Stimulated activated CD8-positive, alpha-beta memory T cell treated with anti-CD3 and anti-CD28 coated beads, Interleukin-4, amount 100 ng/mL, for 1 hour (primary cell): ENCODE measurements at places on chromosomes 6 and 20.

DNA sequence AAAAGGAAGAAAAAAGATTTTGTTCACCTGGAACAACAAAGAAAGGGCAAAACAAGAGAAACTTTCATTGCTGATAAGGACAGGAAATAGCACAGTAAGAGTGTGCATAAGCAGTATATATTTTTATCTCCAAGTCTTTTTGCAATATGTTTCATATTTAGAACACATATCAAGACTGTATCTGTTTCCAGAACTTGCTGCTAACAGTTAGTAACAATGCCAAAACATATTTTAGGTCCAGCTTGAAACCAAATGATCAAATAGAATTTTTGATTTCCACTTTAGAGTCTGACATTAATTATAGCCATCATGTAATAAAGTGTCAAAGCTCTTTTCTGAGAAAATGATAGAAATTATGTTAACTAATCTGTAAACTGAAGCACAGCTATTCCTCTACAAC lies 143.5 kb upstream of the SUPT3H start:
- DNase-seq, result no peak

GRCh38 chr20:19628570-19629134 lies 129.4 kb upstream of the RIN2 start:
- peak; percentile 2 for DNase-seq

DNA sequence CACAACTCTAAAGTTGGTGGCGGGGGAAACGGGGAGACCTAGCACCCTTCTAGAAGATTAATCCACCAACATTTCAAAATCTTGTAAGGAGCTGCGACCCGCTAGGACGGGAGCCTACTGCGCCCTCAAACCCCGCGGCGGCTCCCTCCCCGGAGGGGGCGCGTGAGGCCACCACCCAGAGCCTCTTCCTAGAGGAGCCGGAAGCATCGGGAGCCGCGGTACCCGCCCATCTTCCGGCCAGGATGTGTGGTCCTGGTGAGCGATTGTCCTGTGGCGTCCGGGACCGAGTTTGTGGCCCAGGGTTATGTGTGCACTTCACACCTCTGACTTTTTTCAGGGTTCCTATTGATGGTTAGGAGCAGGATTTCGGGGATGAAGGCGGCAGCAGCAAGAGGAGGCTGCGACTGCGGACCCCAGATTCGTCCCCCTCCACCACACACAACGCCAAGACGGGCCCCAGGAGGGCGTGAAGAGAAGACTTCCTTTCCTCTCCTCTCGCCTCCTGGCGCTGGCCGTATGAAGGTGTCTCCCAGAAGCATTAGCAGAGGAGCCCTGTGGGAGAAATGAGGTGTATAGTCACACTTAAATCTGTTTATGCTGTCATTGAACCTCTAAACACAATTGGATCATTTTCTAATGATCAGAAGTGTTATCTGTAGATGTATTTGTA lies 10.7 kb downstream of the ZNF165 start:
- DNase-seq, result no peak

DNA sequence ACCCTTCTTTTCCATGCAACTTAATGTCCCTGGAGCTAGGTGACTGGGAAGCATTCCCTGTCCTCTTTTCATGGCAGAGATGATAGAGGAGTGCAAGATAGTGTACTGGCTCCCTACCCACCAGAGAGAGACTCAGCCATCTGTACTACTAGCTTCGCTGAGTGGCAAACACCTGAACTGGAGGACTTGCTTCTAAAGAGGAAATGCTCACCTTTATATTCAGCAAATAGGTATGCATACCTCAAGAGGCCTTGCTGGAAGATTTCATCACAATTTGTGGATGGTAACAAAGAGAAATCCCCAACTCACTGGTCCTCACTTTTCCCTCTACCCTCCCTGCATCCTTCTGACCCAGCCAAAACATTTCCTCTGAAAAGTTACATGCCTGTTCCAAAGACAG lies 124.1 kb downstream of the FOXA2 start:
- DNase-seq, result no peak

DNA sequence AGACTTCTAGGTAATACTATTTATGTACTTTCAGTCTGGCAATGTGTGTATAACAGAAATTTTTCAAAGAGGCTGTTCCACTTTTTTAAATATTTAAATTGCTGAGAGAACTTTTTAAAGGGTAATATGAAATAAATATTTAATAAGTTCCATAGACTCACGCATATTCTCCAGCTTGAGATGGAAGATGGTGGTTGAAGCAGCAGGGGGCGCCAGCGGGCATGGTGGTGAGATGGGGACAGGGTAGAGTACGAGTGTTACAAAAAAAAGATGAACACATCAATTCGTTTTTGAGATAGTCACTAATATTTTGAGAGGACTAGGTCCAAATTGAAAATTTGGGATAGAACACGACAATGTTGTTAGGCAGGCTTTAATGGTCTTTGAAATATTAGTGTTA lies 68.4 kb downstream of the RSPO3 start:
- no peak for DNase-seq

GRCh38 chr6:166848979-166849748 lies 107.2 kb downstream of the RNASET2 start:
- DNase-seq, result no peak

- no peak for DNase-seq
Measured at GRCh38 chr6:168678077-168678476, 237.1 kb downstream of the SMOC2 start.

GRCh38 chr6:69901361-69901760 lies 35.0 kb downstream of the COL19A1 start:
- DNase-seq, result no peak

GRCh38 chr6:51644426-51644825 lies 443.0 kb downstream of the PKHD1 start:
- no peak for DNase-seq

GRCh38 chr6:72966628-72967280 lies 258.5 kb downstream of the KHDC1L start:
- DNase-seq, result no peak

- no peak for DNase-seq
Measured at GRCh38 chr6:126176282-126176681, 163.6 kb upstream of the CENPW start.

- no peak for DNase-seq
Measured at GRCh38 chr6:49649988-49650387, 13.3 kb upstream of the RHAG start.

DNA sequence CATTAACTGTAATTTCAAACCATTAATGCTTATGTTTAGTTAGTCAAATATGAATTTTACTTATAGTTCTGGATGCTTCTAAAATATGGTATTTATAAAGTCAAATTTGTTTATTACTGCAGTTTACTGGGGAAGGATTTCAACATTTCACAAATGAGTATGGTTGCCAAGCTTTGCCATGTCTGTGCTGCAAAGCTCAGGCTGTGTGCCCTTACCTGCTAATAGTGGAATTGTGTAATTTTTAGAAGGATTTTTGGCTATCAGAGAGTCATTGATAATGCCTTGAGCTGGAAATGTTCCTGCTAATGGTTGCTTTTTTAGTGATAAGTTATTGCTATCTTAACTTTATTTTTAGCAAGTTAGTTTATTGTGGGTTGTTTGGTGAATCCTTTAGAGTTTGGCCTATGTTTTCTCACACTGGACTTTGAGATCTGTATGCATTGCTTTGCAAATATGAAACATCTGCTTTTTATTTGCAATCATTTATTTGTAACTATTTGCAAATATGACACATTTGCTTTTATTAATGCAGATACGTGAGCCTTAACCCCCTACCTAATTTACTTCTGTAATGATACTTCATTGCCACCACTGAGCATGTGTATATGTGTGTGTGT lies 105.8 kb downstream of the CD109 start:
- no peak for DNase-seq

- no peak for DNase-seq
Measured at GRCh38 chr6:7991536-7991935, 72.7 kb downstream of the BLOC1S5 start.

GRCh38 chr20:41344938-41345728 lies 4.5 kb downstream of the LPIN3 start:
- DNase-seq, result no peak

DNA sequence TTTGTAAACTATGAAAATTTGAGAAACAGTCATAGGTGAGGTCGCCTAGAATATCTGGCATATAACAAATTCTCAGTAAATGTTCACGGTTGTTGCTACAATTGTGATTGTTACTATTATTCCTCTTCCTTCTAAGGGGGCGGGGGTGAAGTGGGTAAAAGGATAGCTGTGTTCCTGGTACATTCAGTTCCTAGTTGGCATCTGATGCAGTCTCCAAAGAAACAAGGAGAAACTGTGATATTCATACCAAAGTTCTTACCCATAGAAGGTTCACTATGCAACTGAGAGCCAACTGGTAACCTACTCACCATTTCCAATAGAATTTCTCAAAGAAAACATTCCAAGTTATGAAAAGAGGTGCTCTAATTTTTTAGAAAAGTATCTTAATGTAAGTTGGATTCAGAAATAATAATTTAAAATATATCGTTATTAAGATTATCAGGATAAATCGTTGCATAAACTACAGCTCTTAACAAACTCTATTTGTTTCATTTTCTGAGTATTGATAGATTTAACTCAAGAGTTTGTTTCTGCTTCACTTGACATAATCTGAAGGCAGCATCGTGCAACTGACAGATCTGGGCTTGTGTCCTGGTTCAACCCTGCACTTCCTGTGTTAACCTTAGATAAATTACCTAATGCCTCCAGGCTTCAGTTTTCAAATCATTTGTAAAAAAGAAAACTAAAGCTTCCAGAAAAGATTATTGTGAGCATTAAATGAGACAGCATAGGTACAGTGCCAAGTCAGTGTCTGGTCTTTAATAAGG lies 13.3 kb upstream of the MAP7 start:
- DNase-seq, result no peak

DNA sequence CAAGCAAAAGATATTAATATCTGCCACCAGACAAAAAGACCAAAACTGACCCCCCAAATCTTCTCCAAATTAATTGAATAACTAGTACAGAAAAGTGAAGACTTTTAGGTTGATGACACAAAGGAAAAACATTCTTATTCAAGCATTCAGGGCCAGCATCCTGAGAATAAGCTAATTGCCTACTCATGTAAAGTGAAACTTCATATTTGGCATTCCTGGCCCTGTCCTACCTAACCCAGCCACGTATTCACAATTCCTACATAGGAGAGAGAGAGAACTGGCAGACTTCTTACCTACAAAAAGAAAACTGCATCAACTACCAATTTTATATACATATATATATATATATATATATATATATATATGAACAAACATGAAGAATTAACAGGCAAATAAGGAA lies 4.9 kb upstream of the ASCC3 start:
- DNase-seq, result no peak

DNA sequence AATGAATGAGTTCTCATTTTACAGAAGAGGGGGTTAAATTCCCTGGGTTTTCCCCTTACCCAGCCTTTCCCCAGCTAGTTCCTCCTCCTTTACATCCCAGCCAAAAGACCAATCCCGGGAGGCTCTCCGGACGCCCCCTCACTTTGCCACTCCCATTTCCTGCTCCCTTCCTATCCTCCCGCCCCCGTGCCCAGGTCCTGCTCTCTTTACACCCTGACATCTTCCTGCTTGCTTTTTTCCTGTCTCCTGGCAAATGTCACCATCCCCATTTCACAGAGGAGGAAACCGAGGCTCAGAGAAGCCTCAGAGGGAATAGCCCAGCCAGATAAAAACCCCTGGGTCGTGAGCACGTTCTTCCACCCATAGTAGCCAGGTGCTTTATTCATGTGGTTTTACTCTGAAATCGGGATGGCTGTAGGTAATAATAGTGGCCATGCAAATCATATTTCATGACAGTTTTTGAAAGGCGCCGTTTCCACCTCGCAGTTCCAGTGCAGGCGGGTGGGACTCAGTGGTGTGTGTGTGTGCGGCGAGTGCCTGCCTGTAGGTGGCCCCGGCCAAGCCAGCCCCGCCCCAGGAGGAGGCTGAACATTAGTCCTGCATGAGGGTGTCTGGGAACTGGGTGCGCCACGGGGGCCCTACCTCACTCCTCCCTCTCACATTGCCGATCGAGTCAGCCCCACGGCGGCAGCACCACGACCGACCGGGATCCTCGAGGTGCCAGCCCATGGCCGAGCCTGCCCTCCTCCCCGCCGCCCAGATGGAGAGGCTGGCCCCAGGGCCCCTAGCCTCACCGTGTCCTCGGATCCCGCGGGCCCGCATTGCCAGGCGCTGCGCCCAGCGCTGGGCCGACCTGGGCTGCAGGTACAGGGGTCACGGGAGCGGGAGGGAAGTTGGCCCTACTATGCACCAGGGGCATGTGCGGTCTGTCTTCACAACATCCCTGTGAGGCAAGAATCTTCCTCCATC lies at the start of gene ARHGAP40:
ARHGAP40 (plus strand) TSS at position 594 of the 969 bp plus-strand sequence.
- no peak for DNase-seq

DNA sequence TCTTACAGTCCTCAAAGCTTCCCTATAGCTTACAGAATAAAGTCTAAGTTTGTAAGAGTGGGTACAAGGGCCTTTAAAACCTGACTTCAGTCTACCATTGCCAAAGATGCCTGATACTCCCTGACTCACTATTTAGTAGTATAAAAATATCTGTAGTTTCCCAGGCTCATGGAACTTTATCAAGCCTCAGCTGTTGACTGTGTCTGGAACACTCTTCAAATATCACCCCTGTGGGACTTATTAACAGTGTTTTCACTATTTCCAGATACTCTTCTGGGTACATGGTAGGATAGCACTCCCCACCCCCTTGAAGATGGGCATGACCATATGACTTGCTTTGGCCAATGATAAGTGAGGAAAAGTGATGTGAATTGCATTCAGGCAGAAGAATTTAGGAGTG lies 105.3 kb upstream of the TENT5A start:
- no peak for DNase-seq

DNA sequence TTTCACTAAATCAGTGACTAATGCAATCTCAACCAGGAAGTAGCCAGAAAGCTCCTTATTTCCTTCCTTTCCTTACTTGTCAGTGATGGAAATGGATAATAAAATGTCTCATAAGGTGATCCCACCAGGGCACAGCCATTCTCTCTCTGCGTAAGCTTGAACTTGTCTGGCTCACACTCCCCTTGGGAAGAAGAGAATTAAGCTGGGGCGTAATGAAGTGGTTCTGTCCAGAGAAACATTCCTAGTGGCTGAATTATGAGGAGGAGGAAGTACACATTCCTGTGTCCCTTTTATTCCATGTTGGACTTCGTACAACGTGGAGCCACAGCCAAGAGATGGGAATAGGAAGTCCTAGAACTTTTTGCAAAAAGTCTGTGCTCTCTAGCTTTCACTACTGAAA lies 93.7 kb downstream of the MTHFD1L start:
- no peak for DNase-seq

DNA sequence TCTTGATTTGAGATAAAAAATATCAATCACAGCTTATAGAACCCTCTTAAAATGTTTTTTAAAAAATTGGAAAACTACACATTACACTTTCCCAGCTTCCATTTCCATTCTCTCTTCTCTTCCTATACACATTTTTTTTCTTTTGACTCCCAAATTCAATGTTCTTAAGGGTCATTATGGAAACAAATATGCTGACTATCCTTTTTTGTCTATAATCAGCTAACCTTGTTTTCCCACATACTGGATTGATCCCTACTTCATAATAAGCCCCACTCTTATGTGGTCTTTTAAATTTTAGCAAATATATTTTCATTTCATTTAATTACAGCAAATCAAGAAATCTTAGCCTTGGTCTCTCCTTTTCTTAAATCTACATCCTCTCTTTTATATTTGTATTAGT lies 378.4 kb downstream of the MEI4 start:
- DNase-seq, result no peak

- DNase-seq, result no peak
Measured at GRCh38 chr6:30915591-30915946, 1.5 kb downstream of the VARS2 start.

- DNase-seq, result no peak
Measured at GRCh38 chr6:106918115-106918514, 56.4 kb downstream of the CD24 start.
